OCI-LY7 (cell line): ENCODE measurements at places on chromosomes 5 and 9.

GRCh38 chr5:173839117-173839713 is 48.9 kb upstream of the CPEB4 start:
- DNase-seq: no peak

GRCh38 chr5:124705577-124705976 is 40.9 kb downstream of the ZNF608 start:
- peak; percentile 39 for DNase-seq

DNA sequence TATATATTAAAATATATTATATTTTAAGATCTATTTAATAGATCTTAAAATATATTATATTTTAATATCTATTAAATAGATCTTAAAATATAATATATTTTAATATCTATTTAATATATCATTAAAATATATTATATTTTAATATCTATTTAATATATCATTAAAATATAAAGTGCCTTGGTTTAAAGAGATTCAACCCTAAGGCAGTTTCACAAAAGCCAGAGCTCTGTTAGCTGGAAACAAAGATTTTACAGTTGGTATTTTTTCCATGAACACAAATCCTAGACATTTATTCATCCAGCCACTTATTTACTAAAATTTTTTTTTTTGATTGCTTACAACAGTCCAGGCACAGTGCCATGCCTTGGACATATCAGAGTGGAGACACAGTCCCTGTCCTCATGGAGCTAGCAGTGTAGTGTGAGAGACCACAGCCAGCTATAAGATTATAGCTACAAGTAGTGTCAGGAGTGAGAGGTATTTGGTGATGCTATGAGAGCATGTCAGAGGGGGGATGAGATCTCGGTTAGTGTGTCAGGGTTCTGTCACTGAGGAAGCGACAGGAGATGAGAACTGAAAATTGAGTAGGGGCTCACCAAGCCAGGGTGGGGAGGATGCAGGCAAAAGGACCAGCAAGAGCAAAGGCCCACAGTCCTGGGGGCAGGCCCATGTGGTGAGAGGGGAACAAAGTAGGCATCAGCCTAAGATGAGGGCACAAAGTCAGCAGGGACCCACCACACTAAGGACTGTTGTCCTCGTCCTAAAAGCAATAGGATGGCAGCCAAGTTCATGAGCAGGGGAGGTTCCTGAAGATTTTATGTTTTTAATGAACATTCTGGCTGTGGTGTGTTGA is 74.5 kb downstream of the FBXO38 start:
- no peak for DNase-seq

DNA sequence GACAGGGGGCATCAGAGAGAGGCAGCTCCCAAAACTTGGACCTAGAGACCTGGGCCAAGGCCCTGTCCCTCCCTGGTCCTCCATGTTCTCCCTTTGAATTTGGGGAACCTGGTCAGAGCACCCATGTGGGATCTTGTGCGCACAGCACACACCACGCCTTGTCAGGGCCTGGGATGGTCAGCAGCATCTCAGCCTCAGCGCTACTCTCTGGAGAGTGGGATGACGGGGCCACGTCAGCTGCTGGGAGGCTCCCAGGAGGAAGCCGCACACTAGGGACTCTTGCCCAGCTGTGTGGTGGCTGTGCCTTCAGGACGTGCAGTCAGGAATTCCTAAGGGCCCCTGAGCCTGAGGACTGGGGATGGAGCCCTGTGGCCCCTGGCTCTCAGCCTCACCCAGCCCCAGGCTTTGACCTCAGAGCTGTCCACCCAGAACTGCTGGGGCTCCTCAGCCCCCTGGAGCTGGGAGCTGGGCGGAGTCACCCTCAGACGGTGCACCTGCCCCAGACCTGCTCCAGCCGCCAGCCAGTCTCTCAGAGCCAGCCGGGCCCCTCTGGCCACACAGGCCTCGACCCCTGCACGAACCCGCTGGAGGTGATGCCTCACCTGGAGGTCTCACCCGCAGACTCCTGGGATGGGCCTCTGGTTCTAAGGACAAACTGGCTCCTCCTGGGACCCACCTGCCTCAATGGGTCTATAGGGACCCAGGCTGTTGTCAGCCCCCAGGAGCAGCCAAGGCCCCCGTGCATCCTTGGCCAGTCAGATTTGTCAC is 38.3 kb upstream of the EGFL7 start:
- DNase-seq: no peak

GRCh38 chr5:61620699-61621182 is 288.7 kb downstream of the ZSWIM6 start:
- no peak for DNase-seq

DNA sequence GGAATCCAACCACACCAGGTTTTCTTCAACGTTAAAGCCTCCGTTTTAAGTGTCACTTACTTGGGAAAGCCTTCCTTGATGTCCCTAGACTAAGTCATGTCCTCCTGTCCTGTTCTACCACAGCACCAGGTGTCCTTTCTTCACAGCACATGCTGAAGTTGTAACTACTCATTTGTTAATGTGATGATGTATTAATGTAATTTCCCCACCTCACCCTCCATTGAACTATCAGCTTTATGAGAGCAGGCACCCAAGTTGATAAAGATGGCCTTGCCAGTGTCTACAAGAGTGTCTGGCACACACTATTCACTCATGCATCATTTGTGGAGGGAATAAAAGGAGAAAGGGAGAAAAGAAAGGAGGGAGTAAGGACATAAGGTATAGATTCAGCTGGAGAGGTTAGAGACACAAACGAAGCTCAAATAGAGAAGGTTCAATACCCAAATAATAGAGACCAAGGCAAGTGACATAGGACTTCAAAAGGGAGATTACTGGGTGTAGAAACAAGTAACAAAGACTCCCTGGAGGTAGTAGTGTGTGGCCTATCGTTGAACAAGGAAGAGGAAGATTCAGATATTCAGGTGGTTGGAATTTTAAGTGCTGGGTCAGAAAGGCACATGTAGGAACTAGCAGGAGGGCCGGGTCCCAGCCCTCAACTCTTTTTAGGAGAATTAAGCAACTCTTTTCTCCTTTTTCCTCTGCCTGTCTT is 6.6 kb downstream of the ITK start:
- no peak for DNase-seq

GRCh38 chr9:106758911-106759310 is 104.1 kb upstream of the ZNF462 start:
- no peak for DNase-seq

DNA sequence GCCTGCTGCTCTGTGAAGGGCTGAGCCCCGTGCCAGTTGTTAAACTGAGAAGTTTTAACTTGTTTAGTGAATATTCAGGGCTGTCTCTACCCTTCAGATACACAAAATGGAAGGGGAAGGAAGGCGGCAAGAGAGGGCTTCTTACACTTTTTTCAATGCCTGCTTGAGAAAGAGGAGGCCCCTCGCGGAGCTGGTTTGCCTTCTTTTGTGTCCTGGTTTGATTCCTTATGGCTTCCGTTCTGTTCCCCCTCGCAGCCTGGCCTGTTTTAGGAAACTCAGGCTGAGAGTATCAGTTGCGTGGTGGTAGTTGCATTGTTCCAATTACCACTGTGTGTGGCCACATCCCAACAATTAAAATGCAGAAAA is 1.0 kb downstream of the FAM53C start:
- peak; percentile 41 for DNase-seq

GRCh38 chr5:177448244-177448950 is 1.8 kb downstream of the PRR7 start:
- DNase-seq: peak; percentile 45

DNA sequence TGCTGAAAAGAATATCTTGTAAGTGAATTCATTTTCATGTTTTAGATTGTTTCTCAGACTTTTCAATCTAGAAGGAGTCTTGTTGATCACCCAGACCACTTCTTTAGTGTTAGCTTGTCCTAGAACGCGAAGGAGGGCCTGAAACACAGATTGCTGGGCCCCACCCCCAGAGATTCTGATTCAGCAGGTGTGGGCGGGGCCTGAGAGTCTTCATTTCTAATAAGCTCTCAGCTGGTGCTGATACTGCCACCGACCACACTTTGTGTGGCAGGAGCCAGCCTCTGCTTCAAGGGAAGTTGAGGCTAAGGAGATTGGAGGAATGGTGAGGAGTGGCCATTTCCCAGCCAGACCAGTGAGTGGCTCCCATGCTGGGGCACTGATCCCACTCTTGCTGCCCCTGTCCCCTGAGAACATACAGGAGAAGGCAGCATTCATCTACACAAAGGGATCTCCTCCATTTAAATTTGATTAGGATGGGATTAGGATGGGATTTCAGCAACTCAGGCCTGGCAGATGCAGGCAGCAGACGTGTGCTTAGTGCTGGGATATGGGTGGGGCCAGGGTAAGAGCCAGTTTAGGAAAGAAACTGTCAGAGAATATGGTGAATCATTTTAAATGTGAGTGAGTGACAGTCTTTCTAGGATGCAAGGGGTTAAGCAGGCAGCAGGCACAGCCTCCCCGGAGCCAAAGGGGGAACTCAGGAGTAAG is 35.9 kb downstream of the ZNF618 start:
- DNase-seq: no peak

- no peak for DNase-seq
Measured at GRCh38 chr5:499233-500209, 24.7 kb downstream of the SLC9A3 start.

GRCh38 chr9:131260751-131261452 is 15.4 kb downstream of the FAM78A start:
- no peak for DNase-seq

GRCh38 chr9:15543047-15543813 is 9.6 kb upstream of the CCDC171 start:
- DNase-seq: no peak

GRCh38 chr5:131281133-131281867 is 17.4 kb downstream of the CDC42SE2 start:
- DNase-seq: no peak

DNA sequence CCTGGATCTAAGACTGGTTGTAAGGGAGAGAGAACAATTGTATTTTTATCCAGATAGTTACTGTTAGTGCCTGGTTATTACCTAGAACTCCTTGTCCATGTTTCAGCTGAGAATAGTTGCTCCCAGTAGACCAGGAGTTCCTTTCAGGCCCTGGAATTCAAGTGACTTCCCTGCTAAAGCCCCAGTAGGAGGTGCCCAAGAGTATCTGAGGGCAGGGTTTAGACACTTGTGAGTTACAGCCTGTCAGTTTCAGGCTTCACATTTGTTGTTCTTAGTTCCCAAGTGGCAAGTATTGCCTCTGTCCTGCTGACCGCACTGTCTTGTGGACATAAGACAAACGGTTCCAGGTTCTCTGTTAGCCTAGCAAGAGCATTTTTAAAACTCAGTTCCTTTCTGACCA is 743.9 kb upstream of the SEMA6A start:
- no peak for DNase-seq

GRCh38 chr5:104266161-104266560 is 703.6 kb upstream of the NUDT12 start:
- no peak for DNase-seq

DNA sequence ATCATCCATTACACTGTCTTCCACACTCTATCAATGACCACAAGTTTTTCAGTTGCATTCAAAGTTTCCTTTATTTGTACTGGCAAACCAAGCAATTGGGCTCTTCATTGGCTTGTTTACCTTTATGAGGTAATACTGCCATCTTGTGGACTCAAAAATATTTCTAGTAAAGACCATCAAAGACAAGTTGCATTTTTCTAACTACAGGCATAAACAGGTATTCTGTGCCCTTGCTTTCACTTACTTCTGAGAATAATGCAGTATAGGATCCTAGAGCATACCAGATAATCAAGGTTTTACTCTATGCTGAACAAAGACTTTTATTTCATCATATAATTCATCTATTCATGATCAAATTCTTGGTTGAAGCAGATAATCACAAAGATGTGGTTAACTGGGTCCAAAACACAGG is 173.7 kb upstream of the POU5F2 start:
- peak; percentile 60 for DNase-seq

- peak; percentile 62 for DNase-seq
Measured at GRCh38 chr9:14317667-14318320, 3.9 kb upstream of the NFIB start.

GRCh38 chr5:60444661-60445360 is 255.2 kb downstream of the DEPDC1B start:
- DNase-seq: no peak

DNA sequence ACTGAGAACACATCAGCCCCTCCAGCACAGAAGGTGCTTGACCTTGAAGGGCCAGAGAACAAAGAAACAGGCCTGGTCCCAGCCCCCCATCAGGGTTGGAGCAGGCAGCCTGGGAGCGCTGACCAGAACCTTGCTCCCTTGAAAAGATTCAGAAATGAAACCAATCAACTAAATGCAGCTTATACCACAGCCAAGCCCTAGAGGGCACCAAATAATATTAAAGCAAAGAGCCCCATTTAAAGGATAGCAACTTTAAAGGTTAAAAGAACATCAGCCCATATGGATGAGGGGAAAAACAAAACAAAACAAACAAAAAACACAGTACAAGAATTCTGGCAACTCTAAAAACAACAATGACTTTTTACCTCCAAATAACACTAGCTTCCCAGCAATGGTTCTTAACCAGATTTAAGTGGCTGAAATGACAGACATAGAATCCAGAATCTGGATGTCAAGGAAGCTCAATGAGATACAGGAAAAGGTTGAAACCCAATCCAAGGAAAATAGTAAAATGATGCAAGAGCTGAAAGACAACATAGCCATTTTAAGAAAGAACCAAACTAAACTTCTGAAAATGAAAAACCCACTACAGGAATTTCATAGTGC is 471.9 kb downstream of the MTRR start:
- peak; percentile 3 for DNase-seq

DNA sequence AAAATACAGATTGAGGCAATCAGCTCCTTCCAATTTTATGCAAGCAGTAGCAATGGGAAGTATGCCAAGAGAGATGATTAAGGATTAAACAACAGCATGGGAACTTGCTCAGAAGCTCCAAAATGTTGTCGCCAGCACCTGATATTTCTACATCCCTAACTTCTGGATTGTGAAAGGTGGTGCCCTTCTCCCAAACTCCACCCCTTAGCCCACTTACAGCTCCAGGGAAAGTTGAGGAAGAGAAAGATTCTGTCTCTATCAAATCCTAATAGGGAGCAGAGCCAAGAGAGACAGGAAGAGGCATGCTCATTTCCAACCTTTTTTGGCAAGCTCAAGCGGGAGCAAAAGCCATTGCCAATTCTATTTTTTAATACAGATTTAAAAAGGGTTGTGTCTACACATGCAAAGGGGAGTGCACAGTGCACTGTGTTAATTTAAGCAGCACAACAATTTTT is 92.4 kb upstream of the NR3C1 start:
- no peak for DNase-seq

DNA sequence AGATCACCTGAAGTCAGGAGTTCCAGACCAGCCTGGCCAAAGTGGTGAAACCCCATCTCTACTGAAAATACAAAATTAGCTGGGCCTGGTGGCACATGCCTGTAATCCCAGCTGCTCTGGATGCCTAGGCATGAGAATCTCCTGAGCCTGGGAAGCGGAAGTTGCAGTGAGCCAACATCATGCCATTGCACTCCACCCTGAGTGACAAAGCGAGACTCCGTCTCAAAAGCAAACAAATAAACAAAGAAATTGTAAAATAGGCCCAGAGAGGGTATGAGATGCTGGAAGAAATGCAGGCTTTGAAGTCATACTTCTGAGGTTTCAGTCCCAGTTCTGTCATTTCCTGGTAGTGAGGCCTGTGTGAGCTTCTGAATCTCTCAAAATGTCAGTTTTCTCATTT is 5.3 kb upstream of the ARHGEF37 start:
- no peak for DNase-seq

- DNase-seq: no peak
Measured at GRCh38 chr5:58893551-58893950, 310.7 kb downstream of the RAB3C start.

GRCh38 chr5:76532052-76532451 is 91.2 kb downstream of the F2RL2 start:
- DNase-seq: no peak

GRCh38 chr5:170612256-170612678 is 108.4 kb downstream of the KCNIP1 start:
- DNase-seq: no peak

GRCh38 chr9:107992271-107992670 is 502.7 kb upstream of the KLF4 start:
- no peak for DNase-seq

GRCh38 chr5:141431286-141431685 is 979 bp downstream of the PCDHGA12 start:
- no peak for DNase-seq
